GF-D8 (cell line): ENCODE measurements at places on chromosomes 3 and 15.

GRCh38 chr3:112424394-112424793 lies 74.9 kb downstream of the BTLA start:
- no peak for DNase-seq

- no peak for DNase-seq
Observed at GRCh38 chr3:113002679-113003078, 11.9 kb downstream of the GTPBP8 start.

DNA sequence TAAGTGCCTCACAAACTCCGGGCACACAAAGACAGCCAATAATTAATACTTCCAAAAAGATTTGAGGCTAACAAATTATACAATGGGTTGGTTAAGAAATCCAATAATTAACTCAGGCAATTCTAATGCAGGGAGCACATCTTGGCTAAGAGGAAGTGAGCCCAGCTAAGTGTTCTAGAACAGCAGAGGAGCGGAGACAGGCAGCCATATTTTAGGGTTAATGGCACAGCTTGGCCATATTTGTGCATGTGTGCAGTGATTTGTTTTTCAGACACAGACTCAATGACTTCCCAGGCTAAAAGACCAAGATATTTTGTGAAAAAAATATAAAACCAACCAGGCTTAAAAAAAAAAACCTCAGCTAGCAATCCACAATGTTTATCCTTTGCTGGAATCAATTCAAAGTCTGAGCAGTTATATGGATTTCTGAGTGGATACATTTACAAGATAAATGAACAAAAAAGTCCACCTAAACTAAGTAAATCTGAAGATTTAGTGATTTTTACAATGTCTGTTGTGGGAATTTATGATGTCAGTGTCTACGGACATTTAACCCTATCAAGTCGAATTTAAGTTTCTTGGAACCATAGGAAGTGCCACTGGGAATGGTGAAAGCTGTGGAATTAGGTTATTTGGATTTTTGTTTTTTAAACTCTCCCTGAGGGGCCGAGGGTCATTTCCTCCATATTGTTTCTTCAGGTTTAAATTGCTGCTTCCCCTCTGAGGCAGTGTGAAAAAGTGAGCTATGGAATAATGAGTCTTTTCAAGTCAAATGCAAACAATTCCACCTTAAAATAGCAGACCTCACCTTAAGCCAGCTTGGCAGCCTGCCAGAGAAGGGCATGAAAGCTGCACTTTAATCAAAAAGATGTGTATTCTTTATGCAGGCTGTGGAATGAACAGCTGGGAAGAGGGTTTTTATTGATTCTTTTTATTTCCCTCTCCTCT lies 413.7 kb upstream of the TBL1XR1 start:
- DNase-seq = no peak

GRCh38 chr3:84440291-84440690 lies 518.5 kb upstream of the CADM2 start:
- DNase-seq = no peak

DNA sequence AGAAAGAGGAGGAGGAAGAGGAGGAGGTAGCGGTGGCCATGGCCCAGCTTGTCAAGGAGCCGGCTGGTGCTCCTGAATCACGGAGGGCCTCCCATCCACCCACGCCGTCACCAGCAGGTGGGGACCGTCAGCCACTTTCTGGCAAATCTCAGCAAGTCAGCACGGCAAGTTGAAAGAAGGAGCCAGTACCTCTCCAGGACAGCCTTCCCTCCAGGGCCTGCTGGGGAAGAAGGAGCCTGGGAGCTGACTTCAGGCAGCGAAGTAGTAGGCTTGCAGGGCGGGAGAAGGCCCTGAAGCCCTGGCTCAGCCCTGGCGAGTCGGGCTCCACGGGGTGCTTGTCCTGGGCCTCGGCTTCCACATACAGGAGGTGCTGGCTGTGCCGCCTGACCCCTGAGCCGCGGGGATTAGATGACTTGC lies 99.2 kb upstream of the TRPM1 start:
- DNase-seq = no peak

DNA sequence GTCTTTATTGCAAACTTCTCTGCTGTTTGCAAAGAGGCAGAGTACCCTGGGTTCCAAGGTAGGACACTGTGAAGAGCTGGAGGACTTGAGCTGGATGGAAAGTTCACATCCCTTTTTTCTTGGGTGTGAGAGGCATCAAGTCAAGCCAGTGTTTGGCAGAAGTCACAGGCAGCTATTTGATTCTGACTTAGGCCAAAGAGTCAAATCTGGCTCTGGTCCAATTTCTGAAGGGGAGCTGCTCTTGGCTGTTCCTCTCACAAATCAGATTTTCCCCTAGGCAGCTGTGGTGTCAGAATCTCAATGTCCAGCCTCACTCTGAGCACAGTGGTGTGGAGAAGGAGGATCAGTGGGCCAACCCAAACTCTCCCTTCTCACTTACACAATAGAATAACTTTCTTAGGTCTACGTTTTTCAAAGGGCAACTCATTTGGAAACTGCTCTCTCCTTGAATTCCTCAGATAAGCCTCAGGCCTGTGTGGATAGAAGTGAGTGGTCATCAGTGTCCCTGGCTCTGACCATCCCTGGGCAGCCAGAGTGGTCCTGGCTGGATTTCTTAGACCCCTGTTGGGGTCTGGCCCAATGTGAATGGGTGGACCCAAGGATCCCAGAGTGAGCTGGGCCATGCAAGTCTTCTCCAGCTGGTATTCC lies 18.2 kb upstream of the AMOTL2 start:
- no peak for DNase-seq

DNA sequence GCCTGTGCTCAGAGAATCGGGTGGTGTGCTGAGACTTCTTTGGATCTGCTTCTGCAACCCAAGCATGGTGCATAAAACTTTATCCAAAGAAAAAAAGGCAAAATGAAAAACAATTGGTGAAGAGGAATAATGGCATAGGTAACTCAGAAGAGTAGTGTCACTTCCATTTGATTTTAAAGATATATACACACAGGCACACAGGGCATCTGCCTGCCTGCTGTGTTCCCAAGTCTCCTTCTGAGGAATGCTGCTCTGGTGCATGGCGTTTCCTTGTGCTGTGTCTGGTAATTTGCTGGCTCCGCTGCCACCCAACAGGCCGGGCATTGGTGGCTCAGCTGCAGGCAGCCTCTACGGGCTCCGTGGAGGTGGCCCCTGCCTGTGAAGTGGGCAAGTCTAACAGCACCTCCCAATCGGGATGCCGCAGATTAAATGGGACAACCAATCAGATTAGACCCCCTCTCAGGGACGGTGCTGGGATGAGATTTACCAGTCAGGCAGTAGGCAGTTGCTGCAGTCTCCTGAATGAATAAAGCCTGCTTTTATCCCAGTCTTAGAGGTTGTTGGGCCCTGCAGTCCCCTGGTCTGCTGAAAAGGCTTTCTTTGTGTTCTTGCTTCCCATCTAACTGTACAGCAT lies 253.7 kb upstream of the RASGRP1 start:
- DNase-seq = no peak

GRCh38 chr3:182393830-182394367 lies 399.4 kb upstream of the ATP11B start:
- DNase-seq = no peak

DNA sequence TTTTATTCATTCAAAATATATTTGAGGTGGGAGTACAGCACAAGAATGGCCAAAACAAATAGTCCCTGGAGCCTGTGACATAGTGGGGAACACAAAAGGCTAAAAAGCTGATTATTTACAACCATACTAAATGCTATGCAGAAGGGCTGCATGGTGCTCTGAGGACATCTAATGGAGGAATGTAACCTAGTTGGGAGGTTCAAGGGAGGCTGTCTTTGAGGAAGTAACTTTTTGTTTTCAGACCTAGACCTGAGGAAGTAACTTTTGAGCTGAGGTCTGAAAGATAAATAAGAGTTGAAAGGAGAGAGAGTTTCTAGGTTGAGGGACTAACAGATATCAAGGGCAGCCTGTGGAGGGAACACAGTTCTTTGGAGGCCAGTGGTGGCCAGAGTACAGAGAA lies 34.8 kb upstream of the RASA2 start:
- peak; percentile 62 for DNase-seq

DNA sequence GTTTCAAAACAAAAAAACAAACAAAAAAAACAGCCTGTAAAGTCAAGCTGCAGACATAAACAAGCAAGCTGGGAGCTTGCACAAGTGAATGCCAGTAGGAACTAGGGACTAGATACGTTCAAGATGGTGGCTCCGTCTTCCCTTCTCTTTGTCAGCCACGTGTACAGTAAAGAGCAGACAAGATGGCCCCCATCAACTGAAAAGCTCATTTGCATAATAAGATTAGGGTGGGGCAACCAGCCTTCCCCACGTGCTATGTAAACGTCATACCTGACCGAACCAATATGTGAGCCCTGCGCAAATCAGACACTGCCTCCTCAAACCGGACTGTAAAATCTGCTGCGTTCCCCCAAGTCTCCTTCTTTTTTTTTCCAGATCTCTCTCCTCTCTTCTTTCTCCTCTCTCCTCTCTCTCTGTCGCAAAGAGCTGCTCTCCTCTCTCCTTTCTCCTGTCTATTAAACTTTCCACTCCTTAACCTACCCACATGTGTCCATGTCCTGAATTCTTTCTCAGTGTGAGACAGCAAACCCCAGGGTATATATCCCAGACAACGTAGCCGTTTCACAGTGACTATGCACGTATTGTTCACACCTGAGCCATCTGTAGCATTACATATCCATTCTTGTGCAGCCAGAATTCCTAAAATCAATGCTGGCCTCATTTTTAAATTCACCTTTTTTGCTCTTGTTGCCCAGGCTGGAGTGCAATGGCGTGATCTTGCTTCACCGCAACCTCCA lies 31.2 kb upstream of the FXR1 start:
- no peak for DNase-seq

GRCh38 chr3:55014906-55015305 lies 87.0 kb upstream of the LRTM1 start:
- DNase-seq = no peak

DNA sequence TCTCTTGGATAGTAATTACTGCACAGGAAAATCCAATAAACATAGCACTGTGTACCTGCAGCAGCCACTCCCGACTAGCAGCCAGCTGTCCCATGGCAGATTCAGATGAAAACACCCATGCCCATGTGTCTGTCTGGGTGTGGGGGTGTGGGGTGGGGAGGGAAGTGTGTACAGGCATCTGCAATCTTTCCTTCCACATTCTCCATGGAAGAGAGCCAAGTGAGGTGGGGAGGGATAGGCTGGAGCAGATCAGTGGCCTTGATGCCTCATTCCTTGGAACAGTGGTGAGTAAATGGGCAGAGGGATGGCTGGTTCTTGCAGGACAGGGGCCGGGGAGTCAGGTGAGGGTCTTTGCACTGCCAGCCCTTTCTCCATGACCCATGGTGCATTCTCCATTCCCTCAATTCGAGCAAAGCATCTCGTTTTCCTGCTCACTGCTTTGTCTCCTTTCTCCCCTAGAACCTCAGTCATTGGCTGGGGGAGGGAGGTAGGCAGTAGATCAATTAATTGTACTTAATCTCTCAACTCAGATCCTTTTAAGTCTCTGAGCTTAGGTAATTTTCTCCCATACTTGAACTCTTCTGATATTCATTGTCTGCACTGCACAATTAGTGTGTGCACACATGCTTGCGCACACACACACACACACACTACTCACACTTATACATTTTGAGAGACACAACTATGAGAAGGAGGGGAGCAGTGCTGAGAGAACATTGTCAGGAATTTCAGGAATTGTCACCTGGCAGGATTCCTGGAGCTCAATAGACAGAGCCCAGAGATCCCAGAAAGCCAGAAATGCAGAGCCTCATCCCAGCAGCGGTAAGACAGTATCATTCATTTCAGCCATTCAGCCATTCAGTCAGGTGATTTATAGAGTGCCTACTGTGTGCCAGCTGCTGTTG lies 31.9 kb downstream of the PDIA5 start:
- no peak for DNase-seq
